ENCODE measurements at places on chromosomes 12 and 14.

GRCh38 chr12:129049917-129050316 lies 196.6 kb downstream of the GLT1D1 start:
- peak; percentile 15 for DNase-seq

DNA sequence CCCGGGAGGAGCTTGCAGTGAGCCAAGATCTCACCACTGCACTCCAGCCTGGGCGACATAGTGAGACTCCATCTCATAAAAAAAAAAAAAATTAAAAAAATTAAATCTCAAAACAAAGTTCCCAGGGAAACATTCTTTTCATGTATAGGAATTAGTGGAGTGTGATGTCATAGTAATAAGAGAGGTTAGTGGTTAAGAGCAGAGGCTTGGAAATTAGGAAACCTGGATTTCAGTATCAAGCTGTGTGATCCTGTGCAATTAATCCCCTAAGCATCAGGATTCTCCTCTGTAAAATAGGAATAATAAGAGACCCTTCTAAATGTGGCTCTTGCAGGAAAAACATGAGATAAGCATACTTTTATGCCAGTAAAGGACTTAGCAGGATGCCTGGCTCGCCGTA lies 3.1 kb upstream of the TXNRD1 start:
- no peak for DNase-seq

- DNase-seq = no peak
Observed at GRCh38 chr14:87030197-87030596, 962.8 kb downstream of the GALC start.

GRCh38 chr14:42778984-42779383 lies 1172.3 kb downstream of the LRFN5 start:
- DNase-seq = no peak

Measured in HEK293T (cell line).